ENCODE measurements at places on chromosomes 6 and 20.
A peak's percentile ranks its signal among the peaks of the same experiment; 100 is the strongest.

DNA sequence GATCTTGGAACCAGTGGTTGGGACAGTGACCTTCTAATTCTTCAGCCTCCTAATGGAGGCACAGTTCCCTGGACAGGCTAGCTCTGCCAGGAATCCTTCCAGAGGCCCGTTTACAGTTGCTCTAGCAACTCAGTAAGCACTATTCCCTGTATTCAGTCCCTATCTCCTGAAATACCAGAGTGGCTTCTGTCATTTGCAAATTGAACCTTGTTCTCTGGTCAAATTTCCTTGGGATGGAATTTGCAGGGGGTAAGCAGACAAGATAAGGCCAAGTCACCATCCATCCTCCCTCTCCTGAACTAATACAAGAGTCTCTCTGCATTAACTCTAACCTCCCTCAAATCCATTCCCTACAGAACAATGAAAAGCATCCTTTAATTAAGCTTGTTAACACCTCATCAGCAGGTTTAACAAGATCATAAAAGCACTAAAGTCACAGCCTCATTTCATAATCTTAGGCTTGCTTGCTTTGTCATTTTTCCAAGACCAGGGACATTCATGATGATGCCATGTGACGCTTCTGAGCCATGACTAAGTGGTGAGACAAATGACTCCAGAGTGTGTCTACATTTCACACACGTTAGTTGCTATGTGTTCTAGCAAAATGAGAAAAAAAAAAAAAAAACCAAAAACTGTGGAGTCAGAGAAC lies 37.1 kb downstream of the SLC22A23 start:
- DNase-seq: no peak

- no peak for DNase-seq
These were observed at the start of gene TRIM10 for GRCh38 chr6:30160785-30161531. Gene TRIM10 (minus strand): TSS chr6:30161211. CDS start chr6:30160858, 353 bp downstream.

DNA sequence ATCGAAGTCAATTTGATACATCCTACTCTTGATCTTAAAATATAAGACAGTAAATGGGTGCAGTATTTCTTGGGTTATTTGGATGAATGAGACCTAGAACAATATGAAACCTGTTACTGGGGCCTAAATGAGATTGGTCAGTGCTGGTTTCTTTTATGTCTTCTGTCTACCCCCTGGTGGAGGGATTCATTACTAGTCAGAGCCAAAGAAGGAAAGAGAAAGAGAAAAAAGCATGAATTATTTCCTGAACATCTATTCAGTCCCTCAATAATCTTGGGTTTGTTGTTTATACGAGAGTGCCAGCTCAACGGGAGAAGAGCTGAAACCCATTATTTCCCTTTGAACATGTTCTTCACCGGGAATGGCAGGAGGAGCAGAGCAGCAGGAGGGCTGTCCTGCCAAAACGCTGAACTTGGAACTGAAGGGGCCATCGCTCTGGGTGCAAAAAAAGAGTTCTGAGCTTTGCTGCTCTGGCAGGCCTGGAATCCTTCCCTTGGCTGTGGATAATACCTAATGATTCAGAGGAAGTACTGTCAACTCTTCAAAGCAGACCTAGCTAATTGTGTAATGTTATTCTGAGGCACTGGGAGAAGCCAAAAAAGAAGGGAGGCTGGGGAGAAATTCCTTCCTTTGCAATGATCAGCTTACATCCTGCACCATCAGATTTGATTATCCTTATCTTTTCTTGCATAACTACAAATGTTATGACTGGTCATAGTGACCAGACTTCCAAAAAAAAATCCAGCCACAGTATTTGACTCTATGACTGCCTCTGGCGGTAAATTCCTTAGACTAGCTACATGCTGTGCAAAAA lies 72.0 kb downstream of the BLOC1S5 start:
- DNase-seq: peak; percentile 37

GRCh38 chr20:32465092-32465900 lies 107.2 kb downstream of the ASXL1 start:
- DNase-seq: no peak

DNA sequence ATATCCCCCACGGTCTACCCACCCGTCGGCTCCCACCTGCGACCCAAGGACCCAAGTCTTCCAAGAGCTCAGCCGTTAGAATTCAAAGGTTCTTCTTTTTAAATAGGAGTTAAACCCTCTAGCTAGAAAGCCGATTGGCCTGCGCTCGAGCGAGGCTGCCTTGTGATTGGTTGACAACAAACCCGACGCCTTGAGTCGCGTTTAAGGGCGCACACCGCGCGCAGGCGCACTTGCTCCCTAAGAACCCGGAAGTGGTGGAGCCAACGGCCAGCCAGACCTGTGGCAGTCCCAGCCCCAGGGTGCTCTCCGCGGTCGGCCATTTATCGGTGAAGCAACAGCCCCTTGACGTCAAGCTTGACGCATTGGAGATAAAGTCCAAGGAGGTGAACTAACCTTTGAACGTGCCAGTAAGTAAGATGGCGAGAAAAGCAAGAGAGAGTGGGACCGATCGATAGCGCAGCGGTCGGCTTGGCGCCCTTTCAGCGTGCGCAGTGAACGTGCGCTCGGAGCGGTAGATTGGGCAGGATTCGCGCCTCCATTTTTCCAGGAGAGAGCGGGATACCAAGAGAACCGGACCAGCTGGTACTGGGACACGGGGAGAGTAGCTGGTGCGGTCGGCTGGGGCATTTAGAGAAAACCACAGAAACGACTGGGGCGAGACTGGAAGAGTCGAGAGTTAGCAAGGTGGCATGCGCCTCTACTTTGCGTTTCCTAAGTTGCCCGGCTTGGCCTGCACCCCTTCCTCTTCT lies at the start of the genes AURKA and CSTF1:
Gene AURKA (minus strand): TSS at position 84 of the 749 bp plus-strand sequence. CDS start 4,018 bp downstream, outside the sequence.
Gene CSTF1 (plus strand): TSS at position 514 of the 749 bp plus-strand sequence. CDS start 2,908 bp downstream, outside the sequence.
- peak; percentile 97 for DNase-seq

- no peak for DNase-seq
These were observed 18.3 kb downstream of the BCAS4 start for GRCh38 chr20:50813101-50813643.

GRCh38 chr20:44448753-44449546 lies 26.7 kb upstream of the TTPAL start:
- no peak for DNase-seq

DNA sequence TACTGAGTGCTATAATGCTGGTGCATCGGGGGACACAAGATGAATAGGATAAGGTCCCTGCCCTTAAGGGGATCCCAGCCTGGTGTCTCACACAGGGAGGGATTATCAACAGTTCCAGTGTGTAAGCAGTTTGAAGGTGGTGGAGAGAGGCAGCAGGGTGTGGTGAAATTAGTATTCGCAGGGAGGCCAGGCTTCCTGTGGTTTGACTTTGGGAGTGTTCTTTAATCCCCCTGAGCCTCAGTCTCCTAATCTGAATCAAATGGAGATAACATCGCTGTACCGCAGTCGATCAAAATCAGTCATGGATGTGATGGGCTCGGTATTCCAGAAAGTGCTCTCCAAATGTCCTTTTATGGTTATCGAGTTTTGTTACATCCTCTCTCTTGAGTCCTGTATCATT lies 288.1 kb upstream of the SUPT3H start:
- DNase-seq: no peak

DNA sequence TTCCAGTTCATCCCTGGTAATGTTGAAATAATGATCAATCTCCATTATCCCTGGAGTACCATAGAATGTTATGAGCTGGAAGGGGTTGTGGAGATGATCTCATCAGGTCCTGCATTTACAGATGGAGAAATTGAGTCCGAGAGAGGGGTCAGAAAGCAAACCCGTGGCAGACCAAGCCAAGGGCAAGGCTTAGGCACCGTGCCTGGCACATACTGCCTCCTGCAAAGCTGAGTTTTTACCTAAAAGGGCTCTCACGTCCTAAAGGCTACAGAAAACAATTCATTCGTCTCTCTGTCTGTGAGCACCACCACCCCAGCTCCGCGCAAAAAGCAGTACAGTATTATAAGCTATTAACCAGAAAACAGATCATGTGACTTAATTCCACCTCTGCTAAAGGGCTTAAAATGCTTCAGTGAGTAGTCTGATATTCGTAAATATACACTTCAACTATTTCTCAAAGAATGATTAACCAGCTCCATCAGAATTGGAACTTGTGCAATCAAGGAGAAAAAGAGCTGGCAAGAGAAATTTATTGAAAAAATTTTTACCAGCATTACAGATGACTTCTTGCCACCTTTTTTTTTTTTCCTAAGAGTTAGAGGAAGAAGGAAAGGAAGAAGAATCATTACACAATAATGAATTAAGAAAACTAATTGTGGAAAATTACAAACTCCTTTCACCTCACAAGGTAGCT lies 3.4 kb upstream of the PARD6B start:
- no peak for DNase-seq

GRCh38 chr6:121434037-121434770 lies 1.2 kb upstream of the GJA1 start:
- DNase-seq: no peak

DNA sequence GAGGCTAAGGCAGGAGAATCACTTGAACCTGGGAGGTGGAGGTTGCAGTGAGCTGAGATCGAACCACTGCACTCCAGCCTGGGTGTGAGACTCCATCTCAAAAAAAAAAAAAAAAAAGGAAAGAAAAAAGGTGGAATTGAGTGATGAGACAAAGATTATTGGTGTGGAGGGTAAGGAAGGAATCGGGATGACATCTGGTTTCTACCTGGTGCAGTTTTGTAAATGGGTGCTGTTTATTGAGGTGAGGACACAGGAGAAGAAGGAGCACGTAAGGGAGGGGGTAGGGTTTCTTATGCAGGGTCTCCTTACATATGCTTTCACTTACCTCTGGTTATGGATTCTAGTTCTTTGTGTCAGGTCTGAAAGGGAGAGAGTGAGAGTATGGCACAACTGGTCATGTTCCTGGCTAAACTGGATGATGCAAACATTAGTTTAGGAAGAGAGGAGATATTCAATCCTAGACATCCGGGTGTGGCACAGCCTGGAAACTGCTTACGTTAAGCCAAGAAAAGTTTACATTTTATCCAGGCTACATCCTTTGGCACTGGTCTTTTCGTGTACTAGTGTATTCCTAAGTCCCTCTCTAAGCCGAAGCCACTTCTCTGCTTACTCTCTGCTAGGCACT lies 5.4 kb downstream of the RALY start:
- DNase-seq: no peak

DNA sequence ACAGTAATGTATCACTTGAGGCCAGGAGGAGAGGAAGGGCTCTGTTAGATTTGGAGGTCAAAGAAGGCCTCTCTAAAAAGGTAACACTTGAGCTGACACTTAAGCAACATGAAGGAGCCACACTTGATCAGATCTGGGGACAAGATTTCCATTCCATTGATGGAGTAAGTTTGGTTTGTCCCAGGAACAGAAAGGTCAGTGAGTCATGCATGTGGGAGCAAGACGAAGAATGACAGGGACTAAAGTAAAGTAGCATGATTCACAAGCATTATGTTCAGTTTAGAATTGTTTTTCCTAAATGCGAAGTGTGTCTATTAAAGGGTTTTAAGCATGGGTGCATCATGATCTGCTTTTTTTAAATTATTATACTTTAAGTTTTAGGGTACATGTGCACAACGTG lies 47.4 kb downstream of the COL21A1 start:
- no peak for DNase-seq

- no peak for DNase-seq
These were observed 25.5 kb downstream of the TTBK1 start for GRCh38 chr6:43268782-43269272.

GRCh38 chr6:107682721-107683120 lies 141.4 kb downstream of the SCML4 start:
- no peak for DNase-seq

- no peak for DNase-seq
These were observed 45.8 kb downstream of the QKI start for GRCh38 chr6:163460307-163460782.

DNA sequence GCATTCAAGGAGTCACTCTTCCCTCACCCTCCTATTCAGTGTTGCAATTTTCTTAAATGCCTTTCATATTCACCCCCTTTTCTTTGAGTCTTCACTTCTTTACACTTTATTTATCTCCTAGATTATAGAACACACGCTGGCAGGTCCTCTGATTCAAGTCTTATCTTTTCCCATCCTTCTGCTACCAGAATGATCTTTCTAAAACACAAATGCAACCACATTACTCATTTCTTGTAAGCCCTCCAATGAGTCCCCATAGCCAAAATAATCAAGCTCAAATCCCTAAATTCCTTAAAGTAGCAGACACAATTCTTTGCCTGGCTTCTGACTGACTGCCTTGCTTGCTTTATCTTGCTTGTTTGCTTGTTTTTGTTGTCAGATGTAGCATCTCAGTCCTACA lies 920.0 kb downstream of the TFAP2A start:
- DNase-seq: no peak

- no peak for DNase-seq
These were observed 687.4 kb downstream of the EPM2A start for GRCh38 chr6:145047891-145048290.

DNA sequence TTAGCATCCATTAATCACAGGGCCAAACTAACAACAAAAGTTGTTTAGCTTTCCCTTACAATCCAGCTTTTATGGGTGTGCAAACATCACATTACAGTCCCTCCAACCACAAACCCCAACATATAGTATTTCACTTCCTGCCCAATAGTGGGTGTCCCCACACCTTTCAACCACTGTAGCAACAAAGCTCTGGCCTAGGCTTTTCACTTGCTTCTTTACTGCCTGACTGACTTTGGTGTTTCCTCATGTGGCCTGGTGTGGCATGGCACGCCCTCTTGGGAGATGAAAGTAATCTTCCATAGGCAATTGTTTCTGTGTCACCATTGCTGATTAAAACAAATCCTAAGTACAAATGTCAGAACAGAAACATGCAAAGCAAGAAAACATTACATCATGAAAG lies 46.3 kb downstream of the MCM8 start:
- DNase-seq: no peak
